LoVo (cell line): ENCODE measurements at places on chromosomes 1 and 21.

- peak; percentile 78 for DNase-seq
Measured at GRCh38 chr1:183622884-183623785, 12.4 kb downstream of the ARPC5 start.

DNA sequence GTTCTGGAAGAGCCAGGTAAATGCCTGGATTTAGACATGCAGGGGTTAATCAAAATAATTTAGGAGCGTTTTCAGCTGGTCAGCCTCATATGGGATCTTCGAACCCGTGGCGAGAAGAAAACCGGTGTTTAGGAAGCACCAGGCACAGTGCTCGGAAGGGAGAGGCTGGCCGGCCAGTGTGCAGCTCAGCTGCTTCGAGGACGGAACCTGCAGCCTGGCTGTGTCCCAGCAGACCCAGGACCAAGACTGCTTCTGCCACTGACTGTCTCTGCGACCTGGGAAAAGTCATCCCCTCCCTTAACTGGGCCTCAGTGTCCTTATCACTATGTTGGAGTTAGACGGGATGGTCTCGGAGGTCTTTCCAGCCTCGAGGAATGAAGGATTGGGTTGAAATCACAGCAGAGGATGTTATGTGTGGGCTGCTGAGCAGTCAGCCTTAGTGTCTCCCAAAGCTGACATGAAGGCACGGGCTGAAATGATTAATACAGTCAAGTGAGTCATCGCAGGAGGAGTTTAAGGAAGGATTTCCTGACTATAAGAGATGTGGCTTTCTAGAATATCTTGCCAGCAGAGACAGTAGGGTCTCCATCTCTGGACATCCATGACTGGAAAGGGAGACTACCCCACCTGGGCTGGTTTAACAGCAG, 20.8 kb downstream of the PPFIA4 start:
- no peak for DNase-seq

DNA sequence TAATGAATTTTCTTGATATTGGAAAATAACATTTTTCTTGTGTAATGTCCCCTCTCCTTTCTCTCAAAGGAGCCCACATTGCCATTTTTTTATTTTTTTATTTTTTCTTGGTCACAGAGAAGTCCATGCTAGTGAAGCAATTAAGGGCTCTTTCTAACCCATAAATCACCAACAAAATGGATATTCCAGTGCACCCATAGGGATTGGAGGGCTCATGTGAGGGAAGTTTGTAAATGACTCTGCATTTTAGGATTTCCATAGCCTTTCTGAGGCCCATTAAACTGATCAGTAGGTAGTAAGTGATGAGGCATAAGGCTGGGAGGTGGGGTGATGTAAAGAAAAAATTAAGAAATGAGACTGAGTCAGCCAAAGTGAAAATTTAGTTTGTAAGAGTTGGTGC, 55.9 kb upstream of the JAK1 start:
- no peak for DNase-seq

GRCh38 chr21:15010645-15011044, 54.2 kb downstream of the NRIP1 start:
- DNase-seq = no peak

DNA sequence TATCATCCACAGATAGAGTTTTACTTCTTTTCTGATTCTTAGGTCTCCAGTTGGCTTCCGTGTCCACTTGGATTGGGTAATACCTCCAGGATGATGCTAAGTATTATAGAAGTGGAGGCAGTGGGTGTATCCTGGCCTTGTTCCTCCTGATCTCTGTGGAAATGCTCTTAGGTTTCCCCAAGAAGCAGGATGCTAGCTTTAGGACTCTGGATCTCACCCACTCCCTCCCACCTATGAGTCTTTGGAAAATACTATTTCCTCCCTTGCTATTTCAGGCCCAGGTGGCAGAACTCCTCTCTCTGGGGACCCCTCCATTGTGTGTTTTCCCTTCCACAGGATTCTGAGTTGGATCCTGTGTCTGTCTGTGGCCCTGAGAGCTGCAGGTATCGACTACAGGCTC, 86.7 kb downstream of the SIM2 start:
- DNase-seq = no peak

GRCh38 chr1:3915551-3916121, 15.6 kb upstream of the C1orf174 start:
- no peak for DNase-seq

- no peak for DNase-seq
Measured at GRCh38 chr1:64828829-64829228, 84.0 kb downstream of the RAVER2 start.

DNA sequence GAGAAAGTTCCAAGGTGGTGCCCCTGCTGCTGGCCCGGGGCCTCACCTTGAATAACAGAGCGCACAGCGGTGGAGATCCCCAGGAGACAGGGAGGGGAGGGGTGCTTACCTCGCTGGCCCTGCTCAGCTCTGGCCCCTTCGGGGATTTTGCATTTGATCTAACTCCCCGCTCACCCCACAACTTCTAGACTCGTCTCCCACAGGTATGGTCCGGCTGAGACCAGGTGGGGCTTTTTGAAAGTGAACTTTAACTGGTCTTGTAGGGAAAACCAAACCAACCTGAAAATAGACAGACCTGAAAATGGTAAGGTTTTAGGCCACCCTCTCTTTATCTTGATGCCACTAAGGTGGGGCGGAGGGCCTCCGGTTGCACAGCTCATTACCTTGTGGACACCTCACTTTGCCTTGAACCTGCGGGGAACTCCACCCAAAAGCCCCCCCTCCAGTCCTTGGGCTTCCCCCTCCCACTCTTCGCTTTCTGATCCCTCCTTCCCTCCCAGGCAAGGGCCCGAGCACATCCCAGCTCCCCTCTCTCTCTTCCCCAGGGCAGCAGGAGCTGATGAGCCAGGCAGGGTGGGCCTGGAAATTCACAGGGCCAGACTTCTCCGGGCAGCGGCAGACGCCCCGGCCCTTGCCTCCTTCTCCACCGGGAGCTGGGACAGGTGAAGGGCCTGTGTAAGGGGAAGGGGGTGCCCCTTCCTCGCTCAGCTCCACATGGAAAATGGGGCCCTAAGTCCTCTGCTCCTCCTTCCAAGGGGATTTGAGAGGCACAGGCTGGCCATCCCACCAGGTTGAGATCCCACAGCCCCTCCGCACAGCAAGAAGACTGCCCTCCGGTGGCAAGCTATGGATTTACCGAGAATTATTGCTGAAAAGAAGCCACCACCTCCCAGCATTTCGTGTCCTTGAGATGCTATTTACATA, 16.1 kb downstream of the TNFRSF8 start:
- peak; percentile 1 for DNase-seq

DNA sequence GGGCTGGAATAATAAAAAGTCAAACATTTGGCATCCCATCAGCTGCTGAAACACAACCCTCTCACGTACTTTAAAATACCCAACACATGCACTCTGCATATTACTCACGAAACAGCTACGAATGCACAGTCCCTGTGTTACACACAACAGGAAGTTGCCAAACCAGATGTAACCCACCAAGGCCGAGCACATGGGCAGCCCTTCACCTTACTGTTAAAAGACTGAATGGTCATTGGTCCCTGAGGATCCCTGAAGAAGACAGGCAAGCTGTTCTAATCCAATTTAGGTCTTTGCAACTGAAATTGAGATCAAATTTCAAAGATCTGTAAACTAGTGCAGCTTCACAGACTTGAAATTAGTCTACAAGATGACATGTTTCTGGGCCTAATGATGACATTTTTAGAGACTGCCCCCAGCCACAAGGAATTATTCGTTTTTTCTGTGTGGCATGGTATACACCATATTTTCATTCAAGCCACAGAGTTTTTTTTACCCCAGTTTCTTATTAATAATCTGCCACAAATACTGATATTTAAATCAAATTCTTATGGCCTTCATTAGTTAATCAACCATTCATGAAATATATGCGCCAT, 25.6 kb upstream of the IER5 start:
- DNase-seq = no peak

- no peak for DNase-seq
Measured at GRCh38 chr21:26941421-26941820, 25.5 kb downstream of the ADAMTS5 start.

- DNase-seq = no peak
Measured at GRCh38 chr21:27024301-27024700, 57.4 kb upstream of the ADAMTS5 start.

GRCh38 chr1:172658871-172659453, at the start of gene FASLG:
TSS of gene FASLG (plus strand) at chr1:172659103. CDS start at chr1:172659202, 99 bp downstream.
- DNase-seq = no peak

DNA sequence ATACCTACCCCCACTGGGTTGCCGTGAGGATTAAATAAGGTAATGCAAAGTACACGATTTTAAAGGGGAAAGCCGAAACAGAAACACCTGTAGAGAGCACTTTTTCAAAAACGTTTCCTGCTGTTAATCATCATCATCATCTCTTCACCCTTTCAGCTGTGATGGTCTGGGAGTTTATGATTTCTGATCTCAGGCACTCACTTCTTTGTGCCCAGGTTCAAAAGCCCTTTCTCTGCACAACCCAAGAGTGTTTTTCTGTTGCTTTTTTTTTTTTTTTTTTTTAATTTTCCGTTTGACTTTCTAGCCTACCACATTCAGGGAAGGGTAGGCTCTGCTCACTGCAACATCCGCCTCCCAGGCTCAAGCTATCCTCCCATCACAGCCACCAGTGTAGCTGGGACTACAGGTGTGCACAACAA, 936 bp upstream of the UBXN11 start:
- DNase-seq = no peak

- DNase-seq = no peak
Measured at GRCh38 chr1:101221945-101222429, 14.8 kb upstream of the S1PR1 start.

DNA sequence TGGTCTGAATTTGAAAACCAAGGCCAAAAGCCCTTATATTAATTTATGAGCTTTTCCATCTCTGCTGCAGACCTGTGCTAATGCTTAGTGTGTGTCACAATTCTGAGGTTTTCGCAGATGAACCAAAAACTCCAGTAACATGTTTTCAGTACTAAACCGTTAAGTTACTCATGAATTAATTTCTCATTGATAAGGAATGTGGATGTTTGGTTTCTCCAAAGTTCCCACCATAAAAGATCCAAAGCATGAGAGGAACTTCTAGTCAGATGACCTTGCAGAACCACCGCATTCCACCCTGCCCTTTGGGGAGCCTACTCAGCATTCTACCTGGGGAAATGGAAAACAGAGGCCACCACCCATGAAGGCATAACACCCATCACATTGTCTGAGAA, 7.5 kb upstream of the LEPR start:
- DNase-seq = no peak

GRCh38 chr1:21921100-21921875, 15.8 kb downstream of the HSPG2 start:
- no peak for DNase-seq

DNA sequence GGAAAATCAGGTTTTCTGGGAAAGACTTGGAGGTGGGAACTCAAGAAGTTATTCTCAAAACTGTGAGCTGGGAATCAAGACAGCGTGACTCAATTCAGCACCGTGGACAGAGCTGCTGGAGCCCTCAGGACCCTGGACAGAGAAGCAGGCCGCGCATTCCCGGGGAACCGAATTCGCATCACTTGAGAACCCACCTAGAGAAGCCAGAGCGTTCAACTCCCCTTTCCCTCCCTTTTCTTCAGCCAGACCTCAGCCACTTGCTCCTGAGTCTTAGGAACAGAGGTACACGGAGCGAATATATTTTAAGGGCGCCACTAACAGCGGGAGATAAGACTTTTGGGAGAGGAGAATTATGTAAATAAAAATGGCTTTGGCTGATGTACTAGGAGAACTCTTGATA, 2.0 kb upstream of the LIN28A start:
- DNase-seq = peak; percentile 67

- DNase-seq = no peak
Measured at GRCh38 chr1:40834968-40835545, 27.1 kb downstream of the CITED4 start.

- DNase-seq = no peak
Measured at GRCh38 chr1:227450489-227450888, 112.9 kb upstream of the ZNF678 start.

DNA sequence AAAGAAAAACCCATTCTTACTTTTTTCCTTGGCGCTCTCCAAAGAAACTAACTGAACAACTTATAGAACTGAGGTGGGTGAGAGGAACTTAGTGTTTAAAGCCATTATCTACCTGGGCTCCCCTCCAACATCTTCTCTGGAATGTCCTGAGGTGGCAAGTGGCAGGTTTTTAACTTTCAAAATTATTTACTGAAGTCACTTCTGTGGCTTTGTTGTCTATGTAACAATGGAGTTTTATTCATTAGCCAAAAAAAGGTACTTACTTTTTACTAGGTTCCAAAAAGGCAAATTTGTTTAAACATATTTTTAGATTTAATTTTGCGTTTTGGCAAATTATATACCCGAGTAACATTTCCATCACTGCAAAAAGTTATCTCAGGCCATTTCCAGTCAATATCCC, 2.4 kb downstream of the ENO1 start:
- DNase-seq = no peak

DNA sequence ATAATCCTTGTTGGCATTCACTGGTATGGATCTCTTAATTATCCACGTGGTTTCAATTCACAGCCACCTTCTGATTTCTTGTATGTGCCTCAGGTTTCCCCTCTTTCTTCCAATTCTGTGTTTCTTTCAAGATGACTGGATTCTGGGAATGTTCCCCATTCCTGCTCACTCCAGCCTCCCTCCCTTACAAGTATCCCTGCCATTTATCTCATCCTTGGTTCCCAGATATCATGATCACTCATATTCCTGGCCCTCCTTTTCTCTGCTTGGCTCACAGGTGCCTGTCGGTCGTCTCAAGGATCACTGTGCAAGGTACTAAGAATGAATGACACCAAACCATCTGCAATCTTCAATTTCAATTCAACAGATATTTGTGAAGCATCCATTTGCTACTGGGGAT, 279.2 kb downstream of the ASTN1 start:
- no peak for DNase-seq

GRCh38 chr1:189847613-189848012, 630.1 kb downstream of the BRINP3 start:
- DNase-seq = no peak

GRCh38 chr21:21767276-21767675, 769.1 kb downstream of the NCAM2 start:
- DNase-seq = no peak

DNA sequence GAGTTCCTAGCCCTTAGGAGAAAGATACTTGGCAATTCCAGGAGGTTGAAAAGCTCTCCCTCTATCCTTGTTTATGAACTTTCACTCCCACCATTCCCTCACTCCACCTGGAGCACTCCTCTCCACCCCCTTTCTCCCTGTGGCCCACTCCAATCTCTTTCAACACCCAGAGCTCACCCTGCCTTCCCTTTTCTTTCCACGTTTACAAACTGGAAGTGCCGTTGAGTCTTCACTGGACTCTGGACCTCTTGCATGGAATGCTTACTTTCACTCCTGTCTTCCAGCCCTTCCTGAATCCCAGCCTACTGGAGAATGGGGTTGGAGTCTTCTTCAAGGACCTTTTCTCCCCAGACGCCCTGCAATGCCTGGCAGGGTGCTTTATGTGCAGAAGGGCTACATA, 198.5 kb downstream of the RHOU start:
- DNase-seq = no peak

GRCh38 chr1:227731696-227732585, 3.2 kb downstream of the JMJD4 start:
- DNase-seq = no peak
